Kidney epithelial cell (primary cell): ENCODE measurements at places on chromosomes 2 and 18. TPM values are rescaled to one million over a fixed set of nuclear protein-coding genes. Genes with fewer than 3 reads are reported as not detected.

Gene SLC16A14
- 2.0 and 2.8 TPM in 2 replicates for total RNA-seq

Gene XIRP2
- total RNA-seq, result 0.29 TPM in 1 of 2 replicates, not detected in the other

Gene SLC40A1
- 7.5 and 8.3 TPM in 2 replicates for total RNA-seq

Gene SYT4
- total RNA-seq, result 0.27 TPM in 1 of 2 replicates, not detected in the other

Gene GALR1
- not detected in 2 replicates for total RNA-seq

Gene CGREF1
- 1.8 and 2.5 TPM in 2 replicates for total RNA-seq

Gene ELAC1
- total RNA-seq, result 7.1 and 9.7 TPM in 2 replicates

Gene CCT7
- total RNA-seq, result 254 and 277 TPM in 2 replicates

GRCh38 chr2:69422198-69422597 lies 15.0 kb downstream of the NFU1 start:
- DNase-seq, result no peak

DNA sequence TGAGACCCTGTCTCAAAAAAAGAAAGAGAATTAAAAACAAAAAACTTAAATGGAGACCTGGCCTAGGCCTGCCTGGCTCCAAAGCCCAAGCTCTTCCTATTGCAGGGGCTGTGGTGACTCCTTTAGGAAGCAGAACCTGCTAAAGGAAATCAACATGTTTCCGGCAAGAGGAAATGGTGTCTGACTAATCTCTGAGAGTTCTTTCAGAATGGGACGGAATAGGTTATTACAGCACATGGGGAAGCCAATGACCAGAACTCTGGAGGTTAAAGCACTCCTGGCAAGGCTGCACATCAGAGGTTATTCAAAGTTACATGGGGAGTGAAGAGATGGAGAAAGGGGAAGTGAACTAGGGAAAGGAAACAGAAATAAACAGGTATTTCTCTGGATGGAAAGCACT lies 21.4 kb downstream of the KIF3C start:
- DNase-seq, result no peak

GRCh38 chr2:232795920-232796319 lies 19.6 kb upstream of the KCNJ13 start:
- no peak for DNase-seq

DNA sequence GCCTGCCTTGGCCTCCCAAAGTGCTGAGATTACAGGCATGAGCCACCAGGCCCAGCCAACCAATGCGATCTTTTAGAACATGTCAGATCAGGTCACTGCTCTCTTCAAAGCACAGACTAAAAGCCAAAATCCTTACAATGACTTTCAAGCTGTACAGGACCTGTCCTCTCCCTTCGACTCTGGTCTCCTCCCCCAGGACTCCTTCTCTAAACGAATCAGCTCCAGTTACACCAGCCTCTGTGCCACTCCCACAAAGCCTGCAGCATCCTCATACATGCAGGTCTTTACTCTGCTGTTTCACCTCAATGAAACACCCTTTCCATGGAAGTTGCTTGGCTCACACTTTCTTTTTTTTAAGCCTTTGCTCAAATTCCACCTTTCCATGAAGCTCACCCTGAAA lies 436.0 kb downstream of the METTL4 start:
- no peak for DNase-seq

- no peak for DNase-seq
These were observed 70.8 kb downstream of the RAPGEF4 start for GRCh38 chr2:172806493-172806892.

GRCh38 chr2:73175663-73176204 lies 26.6 kb upstream of the NOTO start:
- no peak for DNase-seq

- DNase-seq, result no peak
These were observed 8.8 kb downstream of the RAB1A start for GRCh38 chr2:65120990-65121693.

DNA sequence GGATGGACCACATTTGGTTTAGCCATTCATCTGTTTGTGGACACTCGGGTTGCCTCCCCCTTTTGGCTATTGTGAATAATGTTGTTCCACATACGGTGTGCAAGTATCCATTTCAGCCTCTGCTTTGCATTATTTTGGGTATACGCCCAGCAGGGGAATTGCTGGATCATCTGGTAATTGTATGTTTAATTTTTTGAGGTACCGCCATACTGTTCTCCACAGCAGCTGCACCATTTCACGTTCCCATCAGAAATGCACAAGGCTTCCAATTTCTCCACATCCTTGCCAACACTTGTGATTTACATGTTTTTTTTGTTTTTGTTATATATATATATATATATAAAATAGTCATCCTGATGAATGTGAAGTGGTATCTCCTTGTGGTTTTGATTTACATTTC lies 54.6 kb upstream of the TWIST2 start:
- DNase-seq, result no peak

DNA sequence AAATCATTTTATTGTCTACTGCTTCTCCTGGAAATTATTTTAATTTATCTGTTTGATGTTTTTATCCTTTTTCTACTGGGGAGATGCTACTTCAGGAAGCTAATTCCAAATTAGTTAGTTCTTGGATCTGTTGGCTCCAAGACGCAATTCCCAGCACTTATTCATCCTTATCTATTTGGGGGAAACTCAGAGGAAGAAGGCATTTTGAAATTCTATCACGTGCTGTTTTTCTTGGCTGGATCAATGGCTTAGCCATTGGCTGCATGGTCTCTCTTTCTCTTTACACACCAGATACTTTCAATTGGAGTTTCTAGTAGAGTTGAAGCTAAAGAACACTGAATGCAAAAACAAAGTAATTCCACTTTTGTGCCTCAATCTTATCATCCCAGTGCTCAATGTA lies 98.3 kb downstream of the RAPGEF4 start:
- no peak for DNase-seq

GRCh38 chr2:119958670-119959268 lies 54.1 kb upstream of the EPB41L5 start:
- DNase-seq, result no peak

DNA sequence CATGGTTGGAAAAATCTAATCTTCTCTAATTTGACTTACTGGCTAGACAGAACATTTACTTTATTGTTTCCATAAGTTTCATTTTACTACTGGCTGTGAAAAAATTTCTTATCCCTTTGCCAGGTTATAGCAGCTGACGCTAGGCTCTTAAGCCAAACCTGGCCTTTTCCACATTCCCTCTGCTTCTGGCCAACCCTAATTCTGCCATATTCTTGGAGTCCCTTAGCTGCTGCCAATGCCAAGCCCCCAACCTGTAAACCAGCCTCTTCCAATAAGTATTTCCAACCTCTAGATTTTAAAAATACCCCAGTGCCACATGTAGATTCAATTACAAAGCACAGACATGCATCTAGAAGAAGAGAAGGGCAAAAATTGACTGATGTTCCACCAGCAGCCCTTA lies 452.3 kb upstream of the MEX3C start:
- no peak for DNase-seq

GRCh38 chr2:71938659-71939587 lies 208.7 kb downstream of the CYP26B1 start:
- DNase-seq, result no peak

- DNase-seq, result no peak
These were observed 855.2 kb upstream of the ID2 start for GRCh38 chr2:7826656-7827055.

DNA sequence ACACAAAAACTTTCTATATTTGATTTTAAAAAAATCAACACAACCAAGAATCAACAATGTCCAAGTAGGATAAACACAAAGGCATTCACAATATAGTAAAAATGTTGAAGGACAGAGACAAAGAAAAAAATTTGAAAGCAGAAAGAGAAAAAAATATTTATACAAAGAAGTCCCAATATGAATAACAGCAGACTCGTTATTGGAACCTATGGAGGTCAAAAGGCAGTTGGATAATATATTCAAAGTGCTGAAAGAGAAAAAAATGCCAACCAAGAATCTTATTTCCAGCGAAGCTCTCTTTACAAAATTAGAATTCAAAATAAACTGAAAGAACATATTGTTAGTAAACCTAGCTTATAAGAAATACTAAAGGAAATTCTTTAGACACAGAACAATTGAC lies 859.5 kb downstream of the LRP1B start:
- DNase-seq, result no peak

DNA sequence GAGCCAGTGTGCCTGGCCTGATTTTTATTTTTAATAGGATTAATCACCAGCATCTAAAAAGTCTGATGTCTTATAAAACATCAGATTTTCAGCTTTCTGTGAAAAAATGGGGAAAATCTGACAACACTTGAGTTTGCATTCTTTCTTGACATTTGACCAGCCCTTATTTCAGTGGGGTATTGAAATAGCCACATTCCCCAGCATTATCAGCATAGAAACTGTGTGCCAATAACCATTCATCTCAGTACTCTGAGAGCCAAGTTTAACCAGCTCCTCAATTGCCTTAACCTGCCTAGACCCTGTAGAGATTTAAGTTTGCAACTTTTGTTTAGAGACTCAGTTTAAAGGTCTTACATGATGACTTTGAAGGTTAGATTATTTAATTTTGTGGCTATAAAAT lies 155.0 kb downstream of the CERS6 start:
- DNase-seq, result no peak

- DNase-seq, result no peak
These were observed 179.8 kb upstream of the HAAO start for GRCh38 chr2:42971947-42972736.

DNA sequence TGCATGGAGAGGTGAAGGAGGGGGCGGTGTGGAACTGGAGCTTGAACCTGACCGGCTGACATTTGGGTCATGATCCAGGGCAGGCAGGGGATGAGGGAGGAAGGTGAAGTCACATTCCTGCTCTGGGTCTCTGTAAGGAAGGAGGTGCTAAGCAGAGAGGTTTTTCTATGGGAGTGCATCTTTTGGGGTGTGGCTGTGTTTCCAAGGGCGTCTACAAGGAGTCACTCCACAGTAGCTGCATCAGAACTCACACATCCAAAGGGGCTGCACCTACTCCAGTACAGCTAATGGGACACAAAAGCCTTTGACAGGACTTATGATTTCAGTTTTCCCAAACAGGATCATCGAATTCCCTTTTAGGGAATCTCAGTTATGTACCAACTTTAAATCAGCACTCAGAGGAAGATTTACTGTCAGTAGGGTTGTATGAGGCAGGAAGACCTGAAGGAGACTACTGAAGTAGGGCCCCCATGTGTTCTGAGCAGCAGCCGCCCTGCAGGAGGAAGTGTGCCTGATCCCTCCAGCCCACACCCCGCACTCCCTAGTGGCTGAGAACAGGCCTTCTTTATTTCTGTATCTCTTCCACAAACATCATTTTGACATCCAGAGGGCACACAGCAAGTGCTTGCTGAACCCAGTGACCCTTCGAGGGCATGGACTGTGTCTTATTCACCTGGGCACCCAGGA lies 137.2 kb downstream of the CELF4 start:
- DNase-seq, result no peak

DNA sequence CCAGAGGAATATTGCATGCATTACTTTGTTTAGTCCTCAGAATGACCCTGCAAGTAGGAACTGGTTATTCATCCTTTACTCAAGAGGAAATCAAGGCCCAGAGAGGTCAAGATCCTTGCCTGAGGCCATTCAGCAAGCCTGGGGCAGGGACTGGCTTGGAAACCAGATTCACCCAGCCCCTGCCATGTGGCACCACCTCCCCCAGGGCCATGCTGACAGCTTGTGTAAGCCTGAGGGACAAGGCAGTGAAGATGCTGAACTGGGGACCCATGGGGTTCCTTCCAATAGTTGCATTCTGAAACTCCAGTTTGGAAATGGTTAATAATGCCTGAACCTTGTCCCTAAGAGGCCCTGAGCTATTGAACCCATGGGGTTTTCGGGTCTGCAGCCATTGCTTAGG lies 24.2 kb downstream of the TCF7L1 start:
- DNase-seq, result no peak

DNA sequence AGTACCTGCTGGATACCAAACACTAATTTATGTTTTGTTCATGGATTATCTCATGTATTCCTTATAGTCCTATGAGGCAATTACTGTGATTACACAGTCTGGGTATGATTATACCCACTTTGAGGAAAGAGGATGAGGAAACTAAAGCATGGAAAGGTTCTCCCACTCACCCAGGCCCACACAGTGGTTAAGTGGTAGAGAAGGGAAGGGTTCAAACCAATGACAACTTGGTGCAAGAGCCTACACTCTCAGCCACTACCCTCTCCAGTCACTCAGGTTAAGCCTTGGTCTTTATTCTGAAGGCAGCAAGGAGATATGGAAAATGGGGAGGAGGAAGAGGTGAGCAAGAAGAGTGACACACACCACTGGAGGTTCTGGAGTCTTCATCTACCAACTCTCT lies 64.5 kb upstream of the PPP1CB start:
- DNase-seq, result no peak

GRCh38 chr2:22281033-22281432 lies 1103.9 kb upstream of the KLHL29 start:
- DNase-seq, result no peak

DNA sequence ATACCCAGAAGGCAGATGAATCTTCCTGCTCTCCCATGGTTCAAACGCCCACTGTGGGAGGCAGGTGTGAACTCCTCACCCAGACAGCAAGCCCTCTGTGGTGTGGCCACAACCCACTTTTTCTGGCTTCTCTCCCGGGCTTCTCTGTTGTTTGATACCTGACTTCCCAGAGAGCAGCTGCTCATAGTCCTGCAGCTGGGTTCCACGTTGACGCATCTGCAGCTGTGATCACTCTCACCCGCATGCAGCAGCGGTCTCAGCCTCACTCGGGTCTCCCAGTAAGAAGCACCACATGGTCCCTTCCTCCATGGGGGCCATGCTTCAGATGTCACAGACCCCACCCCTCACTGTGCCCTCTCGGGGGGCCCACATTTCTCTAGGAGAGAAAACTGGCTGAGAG lies 3.5 kb downstream of the ASPRV1 start:
- DNase-seq, result no peak
